ENCODE measurements at places on chromosomes 16 and 17.

GRCh38 chr16:12546918-12547607 is 256.6 kb downstream of the CPPED1 start:
- no peak for DNase-seq

GRCh38 chr16:14205666-14206065 is 134.5 kb downstream of the MRTFB start:
- DNase-seq, result no peak

- DNase-seq, result no peak
Measured at GRCh38 chr17:29085223-29085622, 42.3 kb downstream of the PIPOX start.

DNA sequence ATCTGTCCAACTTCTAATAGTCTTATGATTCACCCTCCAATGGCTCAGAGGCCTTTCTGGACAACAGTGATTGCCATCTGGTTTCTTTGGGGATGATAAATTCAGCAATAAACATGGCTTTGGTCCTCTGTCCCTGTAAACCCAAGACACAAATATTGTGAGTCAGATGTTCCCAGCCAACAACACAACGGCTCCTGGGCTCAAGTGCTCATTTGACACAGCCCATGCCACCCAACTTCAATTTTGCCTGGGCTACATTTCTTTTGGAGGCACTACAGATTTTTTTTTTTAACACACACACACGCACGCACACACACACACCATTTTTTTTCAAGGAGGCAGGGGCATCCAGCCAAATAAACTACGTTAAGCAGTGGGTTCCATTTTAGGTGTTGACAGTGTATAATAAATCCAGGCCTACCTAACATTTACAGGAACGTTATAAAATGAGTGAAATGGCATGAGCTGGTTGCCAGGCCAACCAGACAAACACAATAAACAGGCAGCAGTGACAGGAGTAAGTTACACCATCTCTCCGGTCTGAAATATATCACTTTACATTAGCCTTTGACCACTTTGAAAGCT is 939.9 kb upstream of the SOX9 start:
- DNase-seq, result no peak
